ENCODE measurements at places on chromosomes 7 and 10.

- no peak for DNase-seq
Measured at GRCh38 chr7:74222851-74223710, 13.3 kb downstream of the LAT2 start.

DNA sequence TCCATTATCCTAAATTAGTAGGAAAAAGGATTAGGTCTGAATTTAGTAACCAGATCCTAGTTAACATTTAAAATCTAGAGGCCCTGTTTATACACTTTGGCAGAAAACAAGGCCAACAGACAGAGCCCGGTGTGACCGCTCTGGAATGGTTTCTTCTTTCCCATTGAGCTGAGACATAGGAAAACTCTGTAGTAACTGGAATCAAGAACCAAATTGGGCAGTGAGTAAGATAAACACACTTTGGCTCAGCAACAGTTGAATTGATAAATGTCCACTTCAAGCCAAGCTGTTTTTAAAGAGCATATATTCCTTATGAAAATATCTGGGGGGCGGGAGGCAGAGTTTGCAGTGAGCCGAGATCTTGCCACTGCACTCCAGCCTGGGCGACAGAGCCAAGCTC lies 343.7 kb upstream of the SEMA3A start:
- no peak for DNase-seq

DNA sequence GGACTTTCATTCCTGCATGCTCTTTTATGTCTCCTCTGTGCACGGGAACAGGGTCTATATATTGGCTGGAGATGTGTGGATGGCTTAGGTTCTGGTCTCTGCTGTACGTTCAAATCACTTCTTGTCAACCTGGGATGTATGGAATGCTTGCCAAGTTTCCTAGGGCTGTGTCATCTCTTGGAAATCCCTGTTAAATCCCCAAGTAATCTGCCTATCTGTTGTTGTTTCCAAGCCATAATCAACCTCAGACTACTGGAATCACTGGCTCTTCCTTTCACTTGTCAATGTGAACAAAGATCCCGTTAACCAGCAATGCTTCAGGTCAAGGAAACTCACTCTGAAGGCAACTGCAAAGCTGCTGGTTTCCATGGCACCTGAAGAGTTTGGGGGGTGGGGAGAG lies 93.3 kb upstream of the FAM171A1 start:
- DNase-seq, result no peak

GRCh38 chr10:43383204-43383971 lies 12.0 kb downstream of the FXYD4 start:
- no peak for DNase-seq

- peak; percentile 83 for DNase-seq
Measured at GRCh38 chr7:114789871-114790311, 132.0 kb upstream of the MDFIC start.

Data from AG09309 (cell line).